Stimulated activated CD8-positive, alpha-beta memory T cell treated with anti-CD3 and anti-CD28 coated beads, Interleukin-2, amount 100 ng/mL, for 1 hour (primary cell): ENCODE measurements at places on chromosomes 2 and 18.

- DNase-seq = no peak
Observed at GRCh38 chr18:13159579-13159978, 59.0 kb upstream of the LDLRAD4 start.

GRCh38 chr2:207332480-207333212 is 166.9 kb upstream of the KLF7 start:
- no peak for DNase-seq

GRCh38 chr2:66095820-66096345 is 339.0 kb upstream of the MEIS1 start:
- no peak for DNase-seq

DNA sequence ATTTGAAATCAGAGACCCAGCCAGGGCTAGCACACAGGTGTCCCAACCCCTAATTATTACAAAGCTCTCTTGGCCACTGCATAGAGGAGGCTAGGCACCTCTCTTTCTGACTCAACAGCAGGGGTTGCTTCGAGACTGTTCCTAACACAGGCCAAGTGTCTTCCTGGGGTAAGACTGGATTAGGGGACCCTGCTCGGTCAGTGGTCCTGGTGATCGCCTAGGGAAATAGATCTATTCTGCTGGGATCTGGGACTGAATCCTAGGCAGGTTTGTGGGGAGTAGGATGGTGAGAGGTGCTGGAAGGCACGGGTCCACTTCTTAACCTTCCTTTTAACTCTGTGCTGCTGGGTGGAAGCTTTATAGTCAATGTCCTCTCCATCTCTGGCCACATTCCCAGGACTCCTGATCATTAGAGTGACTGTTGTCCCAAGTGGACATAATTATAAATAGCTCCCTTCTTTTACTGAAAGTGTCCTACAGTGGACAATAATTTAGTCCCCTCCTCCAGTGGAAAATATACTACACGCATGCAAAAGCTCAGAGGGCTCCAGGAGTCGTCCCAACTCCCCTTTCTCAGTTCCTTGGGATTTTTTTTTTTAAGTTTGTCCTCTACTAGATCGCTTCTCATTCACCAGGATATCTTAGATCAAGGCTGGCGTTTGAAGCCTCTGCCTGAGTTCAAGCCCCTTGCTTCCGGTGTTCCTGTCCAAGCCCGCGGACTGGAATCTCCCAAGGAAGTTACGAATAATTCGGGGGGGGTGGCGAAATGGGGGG is 1.3 kb upstream of the TRIB2 start:
- DNase-seq = no peak

GRCh38 chr2:8835279-8835678 is 2.1 kb downstream of the KIDINS220 start:
- no peak for DNase-seq

DNA sequence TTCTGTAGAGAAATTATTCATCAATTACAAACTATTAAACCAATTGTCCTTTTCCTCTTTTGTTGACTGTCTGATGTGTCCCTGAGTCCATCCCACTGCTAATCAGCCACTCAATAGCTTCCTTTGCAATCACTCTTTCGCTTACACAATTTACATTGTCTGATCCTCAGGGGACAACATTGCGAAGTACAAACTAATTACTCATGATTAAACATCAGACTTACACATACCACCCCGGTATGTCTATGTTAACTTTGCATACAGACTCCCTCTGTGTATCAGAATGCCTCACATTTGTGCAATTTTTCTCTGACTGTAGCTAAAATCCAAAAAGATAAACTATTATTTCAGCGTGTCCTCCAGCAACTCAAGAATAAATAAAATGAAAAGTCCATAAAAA is 264.4 kb upstream of the REV1 start:
- no peak for DNase-seq

DNA sequence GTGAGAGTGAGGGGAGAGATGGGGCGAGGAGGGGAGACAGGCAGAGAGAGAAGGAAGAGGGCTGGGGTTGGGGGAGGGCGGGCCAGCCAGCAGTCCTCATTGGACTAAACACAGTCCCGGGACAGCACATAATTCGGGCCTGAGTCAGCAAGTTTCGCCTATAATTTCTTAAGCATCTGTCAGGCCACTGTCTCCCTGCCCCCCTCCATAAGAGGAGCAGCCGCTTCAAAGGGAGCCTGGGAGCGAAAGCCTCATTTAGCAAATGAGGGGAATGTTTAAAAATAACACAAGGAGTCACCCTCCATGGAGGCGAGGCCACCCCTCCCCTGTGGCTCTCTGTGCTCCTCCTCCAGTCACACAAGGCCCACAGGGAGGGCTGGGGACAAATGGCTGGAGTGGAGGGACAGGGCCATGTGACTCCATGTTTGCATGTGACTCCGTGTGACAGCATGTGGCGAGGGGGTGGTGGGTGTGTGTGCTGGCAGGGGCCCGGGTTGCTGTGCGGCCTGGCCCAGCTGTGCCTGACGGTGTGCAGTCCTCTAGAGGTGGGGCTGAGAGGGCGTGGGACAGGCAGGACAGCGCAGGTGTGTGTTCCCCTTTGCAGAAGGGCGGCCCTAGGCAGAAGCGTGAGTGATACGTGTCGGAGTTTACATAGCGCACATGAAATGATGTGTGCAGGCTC is 162.4 kb downstream of the CELF4 start:
- no peak for DNase-seq

DNA sequence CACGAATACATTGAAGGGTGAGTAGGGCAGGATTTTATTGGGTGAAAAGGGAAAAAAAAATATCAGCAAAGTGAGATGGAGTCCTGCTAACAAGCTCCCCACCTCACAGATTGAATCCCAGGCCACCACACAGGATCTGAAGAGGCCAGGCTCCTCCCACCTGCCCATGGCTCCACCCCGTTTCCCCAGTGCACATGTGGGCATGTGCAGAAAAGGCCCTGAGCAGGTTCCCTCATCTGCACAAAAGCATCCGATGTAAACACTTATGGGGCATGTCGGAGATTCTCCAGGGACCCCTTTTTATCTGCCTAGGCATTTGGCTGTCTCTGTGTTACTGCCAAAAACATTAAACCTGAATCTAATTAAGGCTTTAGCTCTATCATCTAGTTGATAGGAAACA is 35.2 kb downstream of the SKA1 start:
- DNase-seq = no peak

DNA sequence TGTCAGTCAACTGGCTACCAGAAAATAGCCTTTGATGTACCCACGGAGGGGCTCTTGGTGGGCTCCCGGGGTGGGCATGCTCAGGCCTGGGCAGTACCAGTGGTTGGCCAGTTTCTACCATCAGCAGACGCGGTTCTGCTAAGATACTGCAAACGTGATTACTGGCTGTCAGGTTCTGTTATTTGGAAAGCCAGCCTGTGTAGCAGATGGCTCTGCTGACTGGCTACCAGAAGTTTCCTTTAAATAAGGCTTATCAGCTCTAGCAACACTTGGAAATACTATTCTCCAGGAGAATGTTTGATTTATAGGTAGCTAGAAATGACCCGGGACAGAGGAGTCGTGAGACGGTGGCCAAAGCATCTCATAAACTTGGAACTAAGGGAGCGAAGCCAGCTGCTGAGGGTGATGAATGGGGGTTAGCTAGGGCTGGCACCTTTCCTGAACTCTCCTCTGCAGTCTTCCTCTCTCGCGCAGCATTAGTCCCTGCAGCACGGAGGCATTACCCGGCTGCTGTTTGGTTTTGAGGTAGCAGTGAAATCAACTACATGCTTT is 171.9 kb downstream of the AGAP1 start:
- no peak for DNase-seq

DNA sequence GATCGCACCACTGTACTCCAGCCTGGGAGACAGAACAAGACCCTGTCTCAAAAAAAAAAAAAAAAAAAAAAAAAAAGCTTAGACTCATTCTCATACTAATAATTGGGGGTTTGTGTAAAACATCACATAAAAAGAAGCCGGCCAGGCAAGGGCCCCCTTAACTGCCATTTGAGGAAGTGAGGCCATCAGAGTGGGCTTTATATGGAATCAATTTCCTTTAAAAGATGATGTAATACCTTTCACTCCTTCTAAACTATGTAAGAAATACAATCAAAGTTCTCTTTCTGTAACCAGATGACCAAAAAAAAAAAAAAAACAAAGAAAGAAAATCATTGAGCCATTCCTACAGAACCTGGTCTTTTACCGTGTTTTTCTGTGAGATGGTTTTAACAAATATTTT is 13.1 kb upstream of the GPR55 start:
- DNase-seq = no peak

DNA sequence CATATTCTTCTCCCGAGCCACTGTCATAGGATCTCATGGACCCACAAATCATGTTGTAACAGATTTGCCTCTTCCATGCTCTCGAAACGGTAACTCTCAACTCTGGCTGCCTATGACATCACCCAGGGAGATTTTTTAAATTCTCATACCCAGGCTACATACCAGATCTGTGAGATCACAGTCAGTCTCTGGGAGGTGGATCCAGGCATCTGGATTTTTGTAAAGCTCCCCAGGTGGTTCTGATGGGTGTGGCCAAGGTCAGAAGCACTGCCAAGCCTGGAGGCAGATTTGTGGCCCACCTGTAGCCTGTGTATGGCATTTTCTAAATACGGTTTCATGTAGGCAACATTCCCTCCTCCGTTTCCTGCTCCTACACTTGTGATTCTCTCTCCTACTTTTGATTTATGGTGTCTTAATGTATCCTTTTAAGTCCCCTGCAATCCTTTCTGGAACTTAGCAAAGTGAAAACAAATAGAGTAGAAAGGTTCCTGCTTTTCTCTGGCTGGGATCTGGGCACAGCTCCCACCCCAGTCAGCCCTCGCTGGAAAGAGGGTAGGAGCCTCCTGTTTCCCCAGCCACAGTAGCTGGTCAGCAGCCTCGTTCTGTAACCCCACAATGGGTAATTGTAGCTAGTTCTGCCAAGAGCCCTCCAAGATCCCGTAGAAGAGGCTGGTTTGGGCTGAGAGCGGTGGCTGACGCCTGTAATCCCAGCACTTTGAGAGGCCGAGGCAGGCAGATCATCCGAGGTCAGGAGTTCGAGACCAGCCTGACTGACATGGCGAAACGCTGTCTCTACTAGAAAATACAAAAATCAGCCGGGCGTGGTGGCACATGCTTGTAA is 96.2 kb downstream of the KLHL29 start:
- no peak for DNase-seq

GRCh38 chr2:120777170-120777751 is 41.6 kb downstream of the GLI2 start:
- no peak for DNase-seq

DNA sequence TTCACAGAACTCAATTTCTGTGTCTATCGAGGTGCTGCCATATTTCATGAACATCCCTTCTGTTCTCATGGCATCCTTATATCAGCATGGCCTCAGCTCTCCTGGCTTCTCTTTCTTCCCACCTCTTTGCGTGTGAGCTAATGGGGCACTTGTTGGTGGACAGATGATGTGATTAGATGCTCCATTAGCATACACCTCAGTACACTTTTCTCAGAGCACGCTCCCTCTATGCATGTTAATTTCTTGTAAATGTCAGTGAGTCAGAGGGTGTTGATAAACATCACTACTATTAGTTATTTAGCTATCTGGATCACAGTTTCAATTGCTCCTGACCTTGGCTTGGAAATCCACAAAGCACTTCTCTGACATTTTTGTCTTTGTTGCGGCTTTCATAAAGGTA is 159.4 kb downstream of the CD8B2 start:
- DNase-seq = no peak

- no peak for DNase-seq
Observed at GRCh38 chr2:214320211-214320610, 90.6 kb upstream of the VWC2L start.

GRCh38 chr2:128276878-128277675 is 41.6 kb downstream of the HS6ST1 start:
- DNase-seq = no peak

DNA sequence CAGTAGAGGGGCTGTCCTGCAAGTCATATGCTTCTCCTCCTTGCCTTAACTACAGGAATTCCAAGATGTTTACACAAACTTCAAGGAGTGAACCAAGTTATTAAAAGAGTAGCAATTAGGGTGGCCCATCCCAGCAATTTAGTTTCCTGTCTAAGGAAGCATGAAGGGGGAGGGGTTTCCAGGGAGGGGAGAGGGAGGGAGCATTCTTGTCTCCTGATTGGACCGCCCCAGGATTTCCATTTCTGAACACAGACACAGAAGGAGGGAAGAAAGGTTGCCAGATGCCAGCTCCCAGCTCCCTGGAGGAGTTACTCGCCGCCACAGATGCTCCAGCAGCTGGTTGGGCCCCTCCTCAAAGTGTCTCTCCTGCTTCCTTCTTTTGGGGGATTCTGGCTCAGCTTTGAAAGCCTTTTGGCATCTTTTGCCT is 107.6 kb downstream of the TRIB2 start:
- no peak for DNase-seq

DNA sequence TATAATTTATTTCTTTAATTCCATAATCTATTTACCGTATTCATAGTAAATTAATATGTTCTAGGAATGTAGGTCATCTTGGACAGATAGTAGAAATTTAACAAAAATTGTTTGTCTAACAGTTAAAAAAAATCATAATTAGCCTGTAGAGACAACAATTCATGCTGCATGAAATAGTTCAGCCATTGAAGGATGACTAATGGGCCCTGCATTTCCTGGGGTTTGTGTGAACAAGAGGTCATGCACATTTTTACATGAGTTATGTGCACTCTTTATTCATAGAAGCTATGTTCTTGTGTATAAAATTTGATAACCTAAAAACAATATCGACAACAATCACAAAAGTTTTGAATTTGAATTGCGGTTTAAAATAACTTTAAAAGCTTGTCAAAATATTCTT is 1663.6 kb downstream of the SUCLG1 start:
- no peak for DNase-seq

DNA sequence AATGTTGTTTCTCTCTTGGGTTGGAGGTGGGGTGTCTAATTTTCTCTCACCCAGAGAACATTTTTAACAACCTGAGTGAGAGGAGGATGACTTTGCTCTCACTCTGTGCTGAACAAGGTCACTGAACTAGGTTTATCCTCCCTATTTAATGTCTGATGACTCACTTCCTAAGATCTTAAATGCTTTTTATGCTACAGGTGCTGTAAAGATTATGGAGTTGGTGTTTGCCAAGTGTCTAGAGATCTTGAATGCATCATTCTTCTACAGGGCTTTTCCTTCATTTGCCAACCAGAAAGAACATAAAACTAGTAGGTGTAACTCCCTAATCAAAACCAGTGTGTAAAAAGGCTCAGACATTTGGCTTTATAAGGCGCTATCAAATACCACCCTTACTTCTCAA is 350.5 kb upstream of the ETAA1 start:
- no peak for DNase-seq

DNA sequence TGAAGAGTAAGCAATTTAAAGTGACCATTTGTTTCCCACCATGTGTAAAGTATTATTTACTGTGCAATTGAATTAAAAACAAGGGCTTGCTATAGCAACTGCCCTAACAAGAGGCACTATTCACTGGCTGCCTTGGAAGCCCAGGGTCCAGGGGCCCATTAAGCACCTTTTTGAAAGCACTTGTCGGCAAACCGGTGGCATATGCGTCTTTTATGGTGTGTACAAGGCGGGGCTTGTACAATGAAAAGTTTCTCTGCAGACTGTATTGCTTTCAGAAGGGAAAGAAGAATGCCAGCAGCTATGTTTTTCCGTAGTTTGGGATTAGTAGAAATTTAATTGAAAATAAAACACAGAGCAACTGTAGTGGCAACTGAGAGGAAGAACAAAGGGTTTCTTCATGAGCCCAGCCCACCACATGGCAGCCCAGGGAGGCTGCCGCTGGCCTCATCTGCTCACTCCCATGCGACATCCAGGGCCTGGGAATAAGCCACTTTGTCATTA is 279.5 kb upstream of the PARD3B start:
- no peak for DNase-seq

- DNase-seq = no peak
Observed at GRCh38 chr18:74486119-74486849, 9.9 kb upstream of the CNDP2 start.
